ENCODE measurements at places on chromosomes 7 and 10. TPM values are rescaled to one million over a fixed set of nuclear protein-coding genes. Genes with fewer than 3 reads are reported as not detected.

Gene ANXA8L1
- not detected for total RNA-seq

Gene ARHGEF5
- 2.2 TPM for total RNA-seq

Gene ASZ1
- total RNA-seq: not detected

Gene MMD2
- total RNA-seq: not detected

Gene MEOX2
- 2.9 TPM for total RNA-seq

Gene GFRA1
- total RNA-seq: 0.68 TPM

Gene NUDT13
- 1.0 TPM for total RNA-seq

Gene NPC1L1
- total RNA-seq: not detected

Gene ST7
- 13.8 TPM for total RNA-seq

Gene IKZF1
- total RNA-seq: not detected

Gene SPDYE2
- total RNA-seq: not detected

Gene ZNF716
- total RNA-seq: not detected

Gene TMEM236
- 0.15 TPM for total RNA-seq

Gene CCL24
- not detected for total RNA-seq

Measured in cardiac ventricle fibroblast (primary cell).